Activated T-helper 9 cell treated with anti-CD3 and anti-CD28 coated beads, Interleukin-2, amount 50 U/mL, for 16 hours (primary cell): ENCODE measurements at places on chromosomes 4 and X.

GRCh38 chr4:109156356-109156755 lies 146.1 kb downstream of the COL25A1 start:
- DNase-seq, result no peak

GRCh38 chr4:52750213-52750612 lies 1.0 kb downstream of the ERVMER34-1 start:
- DNase-seq, result no peak

- DNase-seq, result no peak
Observed at GRCh38 chr4:1081689-1082040, 31.7 kb downstream of the RNF212 start.

- DNase-seq, result no peak
Observed at GRCh38 chrX:108353452-108353851, 84.8 kb downstream of the COL4A6 start.

GRCh38 chr4:86446996-86447395 lies 87.1 kb upstream of the MAPK10 start:
- DNase-seq, result no peak

DNA sequence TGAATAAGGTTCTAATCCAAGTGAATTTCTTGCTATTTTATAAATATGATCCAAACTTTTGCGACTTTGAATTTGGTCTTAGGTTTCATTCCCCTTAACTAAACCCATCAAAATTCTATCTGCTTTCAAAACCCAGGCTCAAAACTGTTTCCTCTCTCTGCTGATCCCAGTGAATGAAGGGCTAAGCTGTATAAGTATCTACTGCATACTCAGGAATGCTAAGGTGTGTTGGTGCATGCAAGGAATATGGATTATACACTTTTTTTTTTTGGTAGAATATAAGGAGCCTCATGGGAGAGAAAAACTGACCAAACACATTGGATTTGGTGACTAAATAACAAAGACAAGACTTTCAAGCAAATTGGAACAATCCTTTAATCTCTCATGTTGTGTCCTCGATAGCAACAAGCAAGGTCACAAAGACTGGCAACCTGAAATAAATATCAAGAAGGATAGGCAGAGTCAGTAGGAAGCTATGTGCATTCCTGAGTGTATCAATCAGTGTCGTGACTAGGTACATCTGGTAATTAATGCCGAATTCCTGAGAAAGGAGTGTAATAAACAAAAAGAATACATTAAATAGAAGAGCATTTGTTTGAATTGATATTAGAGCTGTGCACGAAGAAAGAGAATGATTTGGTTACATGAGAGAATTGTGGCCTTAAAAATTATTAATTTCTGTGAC lies 74.3 kb upstream of the KCTD8 start:
- DNase-seq, result no peak

- no peak for DNase-seq
Observed at GRCh38 chrX:111100191-111100590, 4.2 kb downstream of the PAK3 start.

DNA sequence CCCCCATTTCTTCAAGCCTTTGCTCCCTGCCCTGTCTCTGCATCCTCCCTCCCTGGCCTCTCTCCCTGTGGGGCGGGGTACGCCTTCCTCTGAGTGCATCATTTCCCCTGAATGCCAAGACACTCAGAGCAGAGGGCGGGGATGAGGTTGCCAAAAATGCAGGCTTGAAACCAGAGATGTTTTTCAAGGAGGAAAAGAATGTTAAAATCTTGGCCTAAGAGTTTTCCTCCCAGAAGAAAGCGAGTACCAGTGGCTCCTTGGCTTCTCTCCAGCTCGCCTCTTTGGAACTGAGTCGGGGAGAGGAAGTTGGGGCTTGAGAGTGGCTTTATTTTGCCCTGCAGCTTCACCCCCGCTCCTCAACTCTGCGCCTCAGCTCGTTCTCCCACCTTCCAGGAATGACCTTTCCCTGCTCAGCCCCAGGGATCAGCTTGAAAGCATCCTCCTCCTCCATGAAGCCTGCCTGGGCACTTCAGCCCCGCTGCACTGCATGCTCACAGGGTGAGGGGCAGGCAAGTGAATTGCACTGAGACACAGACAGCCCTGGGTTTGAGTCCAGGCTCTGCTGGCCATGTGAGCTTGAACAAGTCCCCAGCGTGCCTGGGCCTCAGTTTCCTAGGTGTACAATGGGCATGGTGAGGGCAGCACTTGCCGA lies 57.5 kb upstream of the SORCS2 start:
- DNase-seq, result no peak

DNA sequence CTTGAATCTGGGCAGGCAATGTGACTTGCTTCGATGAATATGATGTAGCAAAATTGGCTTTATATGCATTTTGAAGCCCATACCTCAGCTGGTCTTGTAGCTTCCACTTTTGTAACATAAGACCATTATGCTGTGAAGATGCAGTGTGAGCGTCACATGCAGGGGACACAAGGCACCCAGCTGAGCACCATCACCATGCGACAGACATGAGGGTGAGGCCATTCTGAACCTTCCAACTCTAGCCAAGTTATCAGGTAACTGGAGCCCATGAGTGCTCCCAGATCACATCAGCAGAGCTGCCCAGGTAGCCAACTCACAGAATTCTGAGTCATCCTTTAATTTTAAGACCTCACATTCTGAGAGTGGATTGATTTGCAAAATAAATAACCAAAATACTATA lies 705.9 kb downstream of the FSTL5 start:
- DNase-seq, result no peak
